ENCODE measurements at places on chromosomes 7 and 10.

- DNase-seq, result peak; percentile 88
These were observed 43.6 kb downstream of the NSUN6 start for GRCh38 chr10:18607503-18608378.

DNA sequence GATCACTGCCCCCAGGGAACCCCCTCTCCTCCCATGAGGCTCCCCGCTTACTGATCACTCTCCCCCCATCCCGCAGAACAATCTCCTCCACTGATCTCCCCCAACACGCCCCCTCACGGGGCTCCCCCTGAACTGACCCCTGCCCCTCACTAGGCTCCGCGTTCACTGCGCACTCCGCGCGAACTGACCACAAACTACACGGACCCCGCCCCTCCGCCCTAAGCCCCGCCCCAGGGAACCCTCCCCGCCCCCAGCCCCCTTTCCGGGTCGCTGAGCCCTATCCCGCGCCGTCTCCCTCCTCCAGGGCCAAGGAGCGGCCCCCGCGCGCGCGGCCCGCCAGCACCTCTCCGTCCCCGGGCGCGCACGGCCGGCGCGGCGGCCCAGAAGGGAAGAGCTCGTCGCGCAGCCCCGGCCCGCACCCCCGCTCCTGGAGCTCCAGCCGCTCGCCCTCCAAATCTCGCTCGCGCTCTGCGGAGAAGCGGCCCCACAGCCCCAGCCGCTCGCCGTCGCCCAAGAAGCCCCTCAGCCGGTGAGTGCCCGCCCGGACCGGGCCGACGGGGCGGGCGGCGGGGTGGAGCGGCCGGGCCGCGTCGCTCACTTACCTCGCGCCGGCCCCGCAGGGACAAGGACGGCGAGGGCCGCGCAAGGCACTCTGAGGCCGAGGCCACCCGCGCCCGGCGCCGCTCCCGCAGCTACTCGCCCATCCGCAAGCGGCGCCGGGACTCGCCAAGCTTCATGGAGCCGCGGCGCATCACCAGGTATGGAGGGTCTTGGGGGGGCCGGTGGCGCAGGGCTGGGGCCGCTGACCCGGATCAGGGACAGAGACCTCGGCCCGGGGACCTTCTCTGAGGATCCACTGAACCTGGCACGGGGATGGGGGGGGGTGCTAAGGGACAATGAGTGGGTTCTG is 19.9 kb upstream of the HSPB1 start:
- DNase-seq, result no peak

GRCh38 chr7:132125872-132126595 is 450.2 kb downstream of the PLXNA4 start:
- DNase-seq, result no peak

DNA sequence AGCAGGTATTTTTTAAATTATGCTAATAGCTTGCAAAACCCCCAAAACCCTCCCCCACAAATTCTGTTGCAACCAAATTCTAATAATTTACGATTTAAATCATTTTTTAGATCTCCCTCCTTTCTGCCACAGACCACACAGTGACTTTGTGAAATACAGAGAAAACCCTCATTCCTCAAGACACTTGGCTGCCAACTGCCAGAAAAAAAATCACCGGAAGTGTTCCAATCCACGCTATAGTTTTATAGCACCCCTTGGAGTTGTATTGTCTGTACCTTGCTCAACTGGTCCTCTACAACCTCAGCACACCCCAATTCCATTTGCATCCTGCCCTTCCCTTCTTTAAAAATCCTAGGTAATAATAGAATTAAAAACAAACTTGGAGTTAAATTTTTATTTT is 560.1 kb downstream of the PARD3 start:
- DNase-seq, result peak; percentile 15

- DNase-seq, result no peak
These were observed 157.1 kb upstream of the CHST15 start for GRCh38 chr10:124250506-124250905.

Data from fibroblast of skin of right biceps (primary cell).